NCI-H2081 treated with DMSO at 0.1 percent for 48 hours (cell line): ENCODE measurements at places on chromosomes 1 and 21.

GRCh38 chr1:203442821-203443220, 32.8 kb upstream of the PRELP start:
- no peak for DNase-seq

- DNase-seq, result no peak
Measured at GRCh38 chr1:41726899-41727748, 191.6 kb downstream of the HIVEP3 start.

- DNase-seq, result no peak
Measured at GRCh38 chr1:174788981-174789380, 210.8 kb upstream of the CACYBP start.

DNA sequence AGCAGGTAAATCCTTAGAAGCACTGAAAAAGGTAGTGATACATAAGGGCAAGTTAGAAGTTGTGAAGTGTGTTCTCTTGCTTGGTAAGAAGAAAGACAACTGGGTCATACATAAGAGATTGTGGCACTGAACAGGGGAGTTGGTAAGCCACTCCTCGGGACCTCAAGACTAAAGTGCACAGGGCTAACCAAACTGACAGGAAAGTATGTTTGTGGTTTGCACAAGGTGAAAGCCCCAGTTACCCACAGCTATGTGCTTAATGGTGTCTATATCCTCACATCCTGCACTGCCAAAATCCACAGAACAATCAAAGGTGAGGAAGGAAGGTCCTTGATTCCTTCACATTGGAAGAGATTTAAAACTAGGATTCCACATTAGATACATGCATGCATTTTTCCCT, 276.5 kb downstream of the DNM3 start:
- no peak for DNase-seq

DNA sequence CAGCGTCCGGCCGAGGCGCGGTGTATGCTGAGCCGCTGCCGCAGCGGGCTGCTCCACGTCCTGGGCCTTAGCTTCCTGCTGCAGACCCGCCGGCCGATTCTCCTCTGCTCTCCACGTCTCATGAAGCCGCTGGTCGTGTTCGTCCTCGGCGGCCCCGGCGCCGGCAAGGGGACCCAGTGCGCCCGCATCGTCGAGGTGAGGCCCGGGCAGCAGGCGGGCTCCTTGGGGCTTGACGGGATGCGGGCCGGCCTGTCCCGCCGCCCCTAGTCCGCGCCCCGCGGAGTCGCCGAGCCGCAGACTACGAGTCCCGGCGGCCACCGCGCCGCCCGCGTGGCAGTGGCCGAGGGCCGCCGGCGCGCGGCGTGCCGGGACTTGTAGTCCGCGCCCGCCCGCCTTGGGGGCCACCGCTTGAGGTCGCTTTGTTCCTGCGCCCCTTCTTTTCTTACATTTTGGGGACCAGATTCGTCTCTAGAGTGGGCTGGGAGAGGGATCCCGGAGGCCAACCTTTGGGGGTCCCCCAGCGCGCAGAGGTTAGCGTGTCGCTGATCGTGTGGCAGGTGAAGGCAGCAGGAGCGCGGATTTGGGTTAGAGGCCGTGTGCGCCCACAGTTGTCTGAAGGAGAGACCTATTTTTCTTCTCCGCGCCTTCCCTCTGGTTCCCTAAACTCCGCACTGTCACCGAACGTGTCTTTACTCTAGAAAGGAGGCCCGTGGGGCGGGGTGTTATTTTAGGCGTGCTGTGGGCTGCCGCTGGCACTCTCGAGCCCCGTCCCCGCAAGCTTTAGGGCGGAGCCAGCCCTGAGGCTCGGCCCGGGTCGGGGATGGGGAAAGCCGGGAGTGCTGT, 553 bp downstream of the CMPK1 start:
- DNase-seq, result no peak

- no peak for DNase-seq
Measured at GRCh38 chr21:14673649-14674048, 127.5 kb upstream of the SAMSN1 start.
